ENCODE measurements at places on chromosomes 1 and 21. TPM values are rescaled to one million over a fixed set of nuclear protein-coding genes. Genes with fewer than 3 reads are reported as not detected.

Gene SELP
- not detected for total RNA-seq

GRCh38 chr1:36135796-36136195 is 10.8 kb upstream of the COL8A2 start:
- DNase-seq: no peak

DNA sequence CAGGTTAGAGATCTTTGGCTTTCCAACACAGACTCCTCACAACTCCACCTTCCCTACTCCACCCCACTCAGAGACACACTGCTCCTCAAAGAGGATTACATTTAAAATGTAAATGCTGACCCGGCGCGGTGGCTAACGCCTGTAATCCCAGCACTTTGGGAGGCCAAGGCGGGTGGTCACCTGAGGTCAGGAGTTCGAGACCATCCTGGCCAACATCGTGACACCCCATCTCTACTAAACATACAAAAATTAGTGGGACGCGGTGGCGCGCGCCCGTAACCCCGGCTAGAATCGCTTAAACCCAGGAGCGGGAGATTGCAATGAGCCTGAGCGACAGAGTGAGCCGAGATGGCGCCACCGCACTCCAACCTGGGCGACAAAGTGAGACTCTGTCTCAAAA is 1.8 kb upstream of the ANP32E start:
- DNase-seq: no peak

Gene LRRC8B
- total RNA-seq: 15.0 TPM

GRCh38 chr1:210883821-210884220 is 250.1 kb downstream of the KCNH1 start:
- no peak for DNase-seq

GRCh38 chr21:38823737-38824123 is 18.0 kb downstream of the ETS2 start:
- no peak for DNase-seq

DNA sequence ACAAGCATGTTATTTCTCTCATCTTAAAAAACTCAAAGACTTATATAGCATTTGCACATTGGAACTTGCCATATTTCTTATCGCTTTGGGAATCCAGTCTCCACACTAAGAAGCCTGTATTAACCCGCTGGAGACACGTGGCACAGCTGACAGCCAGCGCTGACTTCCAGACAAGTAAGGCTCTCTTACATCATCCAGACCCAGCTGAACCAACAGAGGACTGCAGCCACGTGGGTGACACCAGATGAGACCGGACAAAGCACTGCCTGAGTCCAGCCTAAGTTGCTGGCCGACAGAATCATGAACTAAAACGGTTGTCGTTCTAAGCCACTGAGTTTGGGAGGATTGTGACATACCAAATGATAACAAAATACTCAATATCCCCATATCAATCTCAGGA is 6.3 kb upstream of the CD247 start:
- no peak for DNase-seq

- DNase-seq: no peak
Observed at GRCh38 chr1:2547210-2548067, 8.7 kb upstream of the TNFRSF14 start.

Gene AGBL4
- not detected for total RNA-seq

DNA sequence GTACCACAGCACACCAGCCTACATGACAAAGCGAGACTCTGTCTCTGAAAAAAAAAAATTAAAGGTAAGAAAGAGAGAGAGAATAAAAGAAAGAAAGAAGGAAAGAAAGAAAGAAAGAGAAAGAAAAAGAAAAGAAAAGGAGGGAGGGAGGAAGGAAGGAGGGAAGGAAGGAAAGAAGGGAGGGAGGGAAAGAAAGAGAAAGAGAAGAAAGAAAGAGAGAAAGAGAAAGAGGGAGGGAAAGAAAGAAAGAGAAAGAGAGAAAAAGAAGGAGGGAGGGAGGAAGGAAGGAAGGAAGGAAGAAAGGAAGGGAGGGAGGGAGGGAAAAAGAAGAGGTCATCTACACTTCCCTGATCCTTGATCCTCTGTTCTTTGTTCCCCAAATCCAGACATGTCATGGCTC is 104.8 kb upstream of the GJB5 start:
- DNase-seq: no peak

GRCh38 chr1:82534996-82535395 is 734.3 kb downstream of the ADGRL2 start:
- DNase-seq: no peak

DNA sequence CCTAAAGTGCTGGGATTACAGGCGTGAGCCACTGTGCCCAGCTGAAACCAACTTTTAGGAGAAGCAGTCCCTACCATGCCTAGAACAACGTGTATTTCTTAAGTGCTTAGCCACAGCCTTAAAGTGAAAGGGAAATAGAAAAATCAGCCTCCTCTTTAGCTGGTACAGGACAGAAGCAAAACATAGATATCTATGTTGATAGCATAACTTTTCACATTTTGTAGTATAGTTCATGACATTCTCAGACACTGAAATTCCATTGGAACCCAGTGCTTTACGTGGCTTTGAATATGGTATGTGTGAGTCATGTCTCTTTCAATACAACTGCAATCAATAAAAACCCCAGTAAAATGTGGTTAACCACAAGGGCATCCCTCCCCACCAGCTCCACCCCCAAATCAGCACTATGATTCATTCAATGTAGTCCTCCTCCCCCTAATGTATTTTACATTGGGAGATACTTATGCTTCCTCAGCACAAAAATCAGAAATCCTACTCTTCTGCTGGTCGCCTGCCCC is 32.1 kb downstream of the TGFB2 start:
- peak; percentile 87 for DNase-seq

- no peak for DNase-seq
Observed at GRCh38 chr1:158153179-158153578, 27.5 kb upstream of the CD1D start.

DNA sequence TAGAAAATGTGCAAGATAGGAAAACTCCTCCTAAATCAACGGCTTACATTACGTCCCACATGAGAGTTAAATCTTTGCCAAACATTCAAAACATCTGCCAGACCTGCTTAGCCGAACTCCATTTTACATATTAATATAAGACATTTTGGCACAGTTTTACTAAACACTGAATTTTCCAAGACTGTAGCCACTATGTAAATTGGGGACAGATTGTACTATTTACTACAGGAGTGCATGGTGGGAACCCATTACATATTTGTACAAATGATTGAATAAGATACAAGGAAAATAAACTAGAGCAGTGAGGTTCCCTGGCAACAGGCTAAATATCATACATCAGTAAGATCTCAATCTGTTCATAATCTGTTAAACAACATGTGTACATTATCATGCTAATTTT is 1234.4 kb downstream of the KCNT2 start:
- no peak for DNase-seq

Gene EIF2D
- total RNA-seq: 59.0 TPM

DNA sequence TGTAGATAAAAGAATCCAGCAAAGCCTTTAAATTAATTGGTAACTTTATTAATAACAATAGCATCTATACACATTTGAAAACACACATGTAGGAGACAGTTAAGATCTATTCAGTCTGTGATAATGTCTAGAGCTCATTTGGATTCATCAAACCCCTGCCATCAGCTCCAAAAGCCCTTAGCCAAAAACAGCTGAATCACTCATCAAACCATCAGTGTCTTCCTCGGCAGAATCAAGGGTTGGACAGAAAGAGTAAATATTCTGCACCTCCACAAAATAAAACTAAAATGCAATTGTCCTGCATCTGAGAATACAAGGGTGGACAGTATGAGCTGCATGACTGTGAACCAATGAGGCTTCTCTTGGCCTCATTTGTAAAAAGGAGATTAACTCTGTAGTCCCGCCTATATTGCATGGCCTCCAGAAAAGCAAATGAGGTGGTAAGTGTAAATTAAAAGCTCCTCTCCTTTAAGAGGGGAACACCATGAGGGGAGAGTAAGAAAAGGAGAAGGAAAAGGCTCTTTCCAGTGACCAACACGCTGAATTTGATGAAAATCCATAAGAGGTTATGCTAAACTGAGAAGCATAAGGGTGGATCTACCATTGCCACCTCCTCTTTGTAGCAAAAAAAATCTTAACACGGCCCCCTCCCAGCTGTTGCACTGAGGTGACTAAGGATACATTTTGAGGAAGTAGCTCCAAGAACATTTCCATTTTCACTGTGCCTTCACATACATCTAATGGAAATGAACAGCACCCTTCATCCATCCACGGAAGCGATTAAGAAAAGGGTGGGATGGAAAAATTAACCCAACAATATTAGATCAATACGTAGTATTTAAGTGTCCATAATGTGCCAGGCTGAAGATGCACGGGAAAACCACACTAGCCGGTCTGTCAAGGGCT is 14.7 kb upstream of the BOLA1 start:
- peak; percentile 52 for DNase-seq

GRCh38 chr1:30110846-30111245 is 612.5 kb downstream of the MATN1 start:
- DNase-seq: no peak

- DNase-seq: no peak
Observed at GRCh38 chr1:5891736-5892135, 100.5 kb downstream of the NPHP4 start.

Gene LEMD1
- 16.7 TPM for total RNA-seq

Gene SEMA6C
- 6.1 TPM for total RNA-seq

Gene OR6K3
- not detected for total RNA-seq

Gene KPNA6
- total RNA-seq: 76.0 TPM

Gene SLC25A34
- 1.7 TPM for total RNA-seq

Gene TGFBR3
- total RNA-seq: 1.6 TPM

Gene SPATA17
- 8.9 TPM for total RNA-seq

Gene LCE2B
- total RNA-seq: not detected

GRCh38 chr1:211345719-211346118 is 19.1 kb downstream of the TRAF5 start:
- no peak for DNase-seq

- peak; percentile 66 for DNase-seq
Observed at GRCh38 chr1:11858968-11859871, 475 bp upstream of the NPPB start.

GRCh38 chr21:41835711-41836154 is 43.4 kb downstream of the PRDM15 start:
- DNase-seq: no peak

GRCh38 chr1:89312572-89312971 is 39.9 kb upstream of the GBP5 start:
- no peak for DNase-seq

GRCh38 chr1:201206176-201206575 is 15.6 kb downstream of the IGFN1 start:
- DNase-seq: no peak

DNA sequence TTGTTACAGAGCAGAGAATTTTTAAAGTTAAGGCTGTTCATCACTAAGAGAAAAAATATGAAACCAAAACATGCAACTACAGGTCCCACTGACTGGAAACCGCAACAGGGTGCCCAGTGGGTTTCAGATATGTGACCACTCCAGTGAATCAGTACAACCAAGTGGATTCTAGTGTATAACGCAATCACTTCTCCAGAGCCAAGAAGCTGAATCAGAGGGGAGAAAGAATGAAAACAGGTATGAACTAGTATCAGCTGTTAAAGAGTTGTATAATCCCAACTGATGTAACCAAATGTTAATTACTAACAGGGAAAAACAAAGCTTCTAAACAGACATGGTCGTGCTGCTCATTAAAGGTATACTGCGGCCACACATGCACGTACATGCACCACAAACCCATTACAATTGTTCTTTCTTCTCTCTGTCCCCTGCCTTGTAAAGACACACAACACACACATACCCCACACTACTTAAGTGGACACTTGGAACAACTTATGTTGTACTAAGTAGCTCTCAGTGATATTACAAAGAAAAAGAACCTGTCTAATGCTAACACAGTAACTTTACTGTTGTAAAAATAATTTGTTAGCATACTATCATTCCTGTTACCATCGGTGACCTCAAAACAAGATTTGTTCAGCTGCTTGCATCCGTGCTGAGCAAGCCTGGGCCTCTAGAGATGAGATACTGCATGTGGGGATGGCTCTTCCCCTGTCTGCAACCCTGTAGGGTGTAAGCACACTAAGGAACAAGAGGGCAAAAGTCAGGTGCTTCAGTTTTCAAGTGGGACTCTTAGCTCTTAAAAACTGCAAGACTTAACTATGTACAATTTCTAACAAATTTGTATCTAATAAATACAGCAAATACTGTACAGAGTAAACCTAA is 74.2 kb downstream of the PTPN14 start:
- no peak for DNase-seq

Gene TCHHL1
- total RNA-seq: not detected

DNA sequence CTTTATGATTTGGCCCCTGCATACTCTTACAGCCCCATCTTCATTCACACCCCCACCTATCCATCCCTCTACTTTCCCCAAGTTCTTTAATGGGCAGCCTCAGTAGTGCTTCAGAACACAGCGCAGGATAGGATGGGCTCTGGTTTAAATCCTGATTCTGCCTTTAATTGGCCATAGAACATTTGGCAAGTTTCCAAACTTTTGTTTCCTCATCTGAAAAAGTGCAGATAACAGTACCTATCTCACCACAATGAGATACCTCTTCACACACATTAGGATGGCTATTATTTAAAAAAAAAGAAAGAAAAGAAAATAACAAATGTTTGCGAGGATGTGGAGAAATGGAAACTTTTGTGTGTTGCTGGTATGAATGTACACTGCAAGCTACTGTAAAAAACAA is 142.5 kb upstream of the VANGL1 start:
- no peak for DNase-seq

- no peak for DNase-seq
Observed at GRCh38 chr1:88140325-88140724, 543.7 kb upstream of the PKN2 start.

GRCh38 chr1:19476450-19477190 is 8.7 kb downstream of the CAPZB start:
- DNase-seq: no peak

Gene LCE1F
- not detected for total RNA-seq

Gene ABCA4
- 20.0 TPM for total RNA-seq
